ENCODE measurements at places on chromosomes 3 and 15.

- no peak for DNase-seq
These were observed 6.2 kb upstream of the ZNF774 start for GRCh38 chr15:90345857-90346256.

GRCh38 chr3:157160658-157161424 lies 894 bp upstream of the CCNL1 start:
- DNase-seq, result peak; percentile 84

DNA sequence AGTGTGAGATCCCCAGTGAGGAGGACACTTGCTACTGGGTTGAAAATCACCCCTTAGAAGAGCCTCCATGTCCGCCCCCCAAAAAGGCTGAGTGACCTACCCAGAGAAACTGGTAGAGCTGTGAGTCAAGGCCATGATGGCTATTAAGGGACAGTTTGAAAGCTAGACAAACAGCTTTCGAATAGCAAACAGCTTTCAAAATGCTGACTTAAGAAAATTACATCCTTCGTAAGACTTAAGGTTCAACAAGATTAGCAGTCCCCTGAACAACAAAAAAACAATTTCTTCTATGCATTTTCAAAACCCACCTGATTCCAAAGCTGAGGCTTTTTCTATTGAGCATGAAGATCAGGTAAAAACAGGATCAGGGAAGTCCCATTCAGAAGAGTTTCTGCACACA lies 269.7 kb upstream of the SOX2 start:
- DNase-seq, result no peak

DNA sequence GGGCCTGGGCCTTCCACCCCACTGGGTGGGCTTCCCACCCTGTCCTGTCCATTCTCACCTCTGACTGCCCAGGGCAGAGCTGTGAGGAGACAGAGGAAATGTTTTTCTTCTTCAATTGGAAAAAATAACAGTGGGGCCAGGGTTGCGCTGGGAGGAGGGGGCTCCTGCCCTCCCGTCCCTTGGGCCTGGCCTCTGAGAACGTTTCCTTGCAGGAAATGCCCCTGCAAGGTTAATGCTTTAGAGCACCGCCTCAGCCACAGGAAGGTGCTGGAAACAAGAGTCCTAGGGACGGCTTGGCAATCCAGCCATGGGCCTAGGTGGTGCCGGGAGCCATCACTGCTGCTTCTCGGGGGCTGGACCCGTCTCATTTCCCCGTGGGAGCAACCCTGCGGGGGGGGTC lies 3.8 kb upstream of the PLXND1 start:
- DNase-seq, result no peak

GRCh38 chr3:123993818-123994217 lies 1.9 kb upstream of the ROPN1 start:
- no peak for DNase-seq

- DNase-seq, result no peak
These were observed 66.4 kb upstream of the TRA2B start for GRCh38 chr3:186004209-186004608.

DNA sequence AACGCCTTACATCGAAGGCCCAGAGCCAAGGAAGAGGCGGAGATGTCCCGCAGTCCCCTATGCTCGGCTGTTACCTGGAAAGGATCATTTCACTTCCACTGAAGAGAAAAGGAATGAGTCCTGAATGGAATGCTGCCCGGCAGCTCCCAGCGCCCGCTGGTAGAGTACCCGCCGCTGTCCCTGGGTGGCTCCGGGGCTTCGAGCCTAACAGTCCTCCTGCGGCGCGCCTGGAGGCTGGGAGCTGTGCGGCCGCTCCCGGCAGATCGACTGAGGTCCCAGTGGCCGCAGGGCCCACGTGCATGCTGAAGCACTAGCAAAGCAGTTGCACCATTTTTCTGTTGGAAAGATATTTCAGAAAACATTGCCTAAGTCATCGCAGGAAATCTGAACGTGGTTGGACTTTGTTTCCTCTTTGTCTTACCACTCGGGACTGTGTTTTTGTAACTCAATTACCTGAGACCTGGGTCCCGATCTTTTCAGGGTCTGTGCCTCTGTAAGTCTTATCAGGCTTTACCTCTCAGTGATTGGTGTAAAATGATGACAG lies 984 bp downstream of the RNU6-1 start:
- DNase-seq, result no peak

- no peak for DNase-seq
These were observed 59.2 kb upstream of the TRAK1 start for GRCh38 chr3:42031808-42032480.

- DNase-seq, result no peak
These were observed 459.9 kb downstream of the RAP2B start for GRCh38 chr3:153621953-153622352.

Data from GM04504 (cell line).